ENCODE measurements at places on chromosomes 1 and 21.

DNA sequence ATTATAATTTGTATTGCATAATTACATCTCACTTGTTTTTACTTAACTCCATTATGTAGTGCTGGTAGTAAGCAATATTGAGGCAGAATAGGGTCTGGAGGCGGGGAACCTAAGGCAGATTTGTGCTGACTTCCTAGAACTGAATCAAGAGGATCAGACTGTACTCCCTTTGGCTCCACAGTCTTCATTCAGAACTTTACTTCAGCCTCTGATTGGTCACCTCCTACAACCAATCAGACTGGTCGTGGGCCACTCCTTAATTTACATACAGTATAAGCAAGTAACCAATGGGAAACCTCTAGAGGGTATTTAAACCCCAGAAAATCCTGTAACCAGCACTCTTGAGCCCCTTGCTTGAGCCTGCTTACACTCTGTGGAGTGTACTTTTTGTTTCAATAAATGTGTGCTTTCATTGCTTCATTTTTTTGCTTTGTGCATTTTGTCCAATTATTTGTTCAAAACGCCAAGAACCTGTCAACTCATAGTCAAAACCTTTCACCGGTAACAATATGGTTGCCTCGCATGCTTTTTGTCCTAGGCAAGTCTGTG, 31.6 kb downstream of the ZBTB8OS start:
- no peak for DNase-seq

- DNase-seq: no peak
Observed at GRCh38 chr1:31570228-31570627, 6.1 kb upstream of the TINAGL1 start.

DNA sequence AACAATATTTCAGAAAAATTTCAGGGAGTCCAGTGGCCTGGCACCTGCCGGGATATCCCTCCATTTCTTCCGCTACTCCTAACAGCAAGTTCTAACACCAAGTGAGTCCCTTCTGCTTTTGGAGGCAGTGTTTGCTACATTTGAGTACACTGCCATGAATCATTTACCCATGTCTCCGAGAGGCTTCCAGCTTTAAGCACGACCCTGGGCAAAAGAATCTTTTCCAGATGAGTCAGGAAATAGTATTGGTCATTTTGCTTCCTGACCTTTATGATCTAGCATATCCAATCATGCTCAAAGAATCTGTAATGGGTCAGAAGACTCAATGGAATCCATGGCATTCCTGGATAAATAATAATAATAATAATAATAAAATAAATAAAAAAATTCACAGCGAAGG, 60.7 kb upstream of the FMN2 start:
- DNase-seq: no peak

DNA sequence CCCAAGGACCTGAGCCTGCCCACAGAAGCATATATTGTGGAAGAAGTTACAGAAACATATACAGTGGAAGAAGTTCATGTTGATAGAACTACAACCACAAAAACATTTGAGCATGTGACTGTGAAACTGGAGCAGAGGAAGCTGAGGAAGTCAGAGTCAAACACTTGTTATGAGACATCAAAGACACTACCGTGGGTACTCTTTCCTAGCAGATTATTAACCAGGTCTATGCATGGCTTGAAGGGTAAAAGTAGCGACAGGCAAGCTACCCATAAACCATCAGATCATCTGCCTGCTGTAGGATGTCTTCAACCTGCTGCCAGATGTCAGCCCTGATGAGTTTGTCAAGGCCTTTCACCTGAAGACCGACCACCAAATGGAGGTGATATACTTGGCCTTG, 35.8 kb downstream of the IVNS1ABP start:
- DNase-seq: peak; percentile 59

- no peak for DNase-seq
Observed at GRCh38 chr1:240090957-240091600, 604 bp upstream of the FMN2 start.

GRCh38 chr1:233211106-233211505, 84.4 kb downstream of the PCNX2 start:
- DNase-seq: no peak

DNA sequence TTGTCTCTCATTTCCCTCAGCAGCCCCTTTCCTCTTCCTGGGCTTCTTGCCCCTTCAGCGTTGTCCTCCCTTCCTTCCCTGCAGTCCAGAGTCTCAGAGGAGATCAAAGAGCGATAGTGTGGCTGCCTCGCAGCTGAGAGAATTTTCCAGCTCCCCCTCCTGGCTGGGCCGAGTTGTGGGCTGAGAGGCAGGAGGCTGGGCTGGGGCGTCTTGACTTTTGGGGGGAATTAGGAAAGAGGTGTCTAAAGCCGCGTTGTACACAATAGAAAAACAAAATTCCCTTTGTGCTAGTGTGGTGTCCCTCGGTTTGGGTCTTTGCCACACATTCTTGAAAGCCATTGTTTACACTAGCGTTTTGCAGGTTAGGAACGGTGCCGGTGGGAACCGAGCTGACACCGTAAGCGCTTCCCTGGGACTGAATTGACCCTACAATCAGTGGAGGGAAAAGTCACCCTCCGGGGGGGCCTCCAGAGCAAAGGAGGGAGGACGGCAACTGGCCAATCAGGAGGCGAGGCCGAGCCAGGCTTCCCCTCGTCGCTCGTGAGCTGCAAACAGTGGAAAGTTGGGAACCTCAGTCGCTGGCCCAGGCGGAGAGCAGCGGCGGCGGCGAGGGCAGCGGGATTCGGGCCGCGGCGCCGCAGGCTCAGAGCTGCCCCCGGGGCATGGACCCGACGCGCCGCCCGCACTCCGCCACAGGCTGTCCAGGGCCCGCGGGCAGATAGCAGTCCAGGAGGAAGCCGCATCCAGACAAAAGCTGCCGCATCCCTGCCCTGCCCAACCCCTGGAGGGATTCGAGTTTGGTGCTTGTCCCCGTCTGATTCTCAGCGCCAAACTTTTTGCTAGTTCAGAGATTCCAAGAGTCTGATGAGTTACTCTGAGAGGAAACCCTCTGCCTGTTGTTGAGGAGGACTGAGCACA, at the start of gene HMCN1:
TSS of gene HMCN1 (plus strand) at position 574 of the 918 bp plus-strand sequence. CDS start 389 bp downstream, outside the sequence.
- DNase-seq: peak; percentile 38

- DNase-seq: no peak
Observed at GRCh38 chr1:203128431-203128715, 847 bp downstream of the ADORA1 start.

DNA sequence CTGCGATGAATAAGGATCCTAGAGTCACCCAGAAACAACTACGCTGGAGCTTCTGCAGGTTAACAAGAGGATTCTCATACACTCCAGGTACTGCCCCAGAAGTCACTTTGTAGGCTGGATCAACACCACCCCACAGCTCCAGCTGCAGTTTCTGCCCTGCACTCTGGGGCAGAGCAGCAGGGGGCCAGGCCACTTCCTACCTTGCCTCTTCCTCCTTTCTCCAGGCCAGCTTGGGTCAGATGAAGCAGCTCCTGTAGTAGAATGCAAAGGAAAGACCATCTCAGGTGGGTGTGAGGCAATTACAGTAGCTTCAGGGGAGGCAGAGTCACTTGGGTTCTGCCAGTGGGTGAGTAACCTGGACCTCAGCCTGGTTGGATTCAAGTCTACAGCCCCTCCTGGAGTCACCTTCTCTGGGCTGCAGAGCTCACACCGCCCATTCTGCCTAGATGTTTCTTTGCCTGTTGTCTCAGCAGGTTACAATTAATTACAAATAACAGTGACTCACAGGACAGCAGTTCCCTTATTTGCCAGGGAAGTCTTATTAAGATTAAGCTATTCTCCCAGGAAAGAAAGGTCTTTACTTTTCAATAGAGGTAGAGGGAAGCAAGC, 24.4 kb upstream of the BCAR3 start:
- DNase-seq: no peak

DNA sequence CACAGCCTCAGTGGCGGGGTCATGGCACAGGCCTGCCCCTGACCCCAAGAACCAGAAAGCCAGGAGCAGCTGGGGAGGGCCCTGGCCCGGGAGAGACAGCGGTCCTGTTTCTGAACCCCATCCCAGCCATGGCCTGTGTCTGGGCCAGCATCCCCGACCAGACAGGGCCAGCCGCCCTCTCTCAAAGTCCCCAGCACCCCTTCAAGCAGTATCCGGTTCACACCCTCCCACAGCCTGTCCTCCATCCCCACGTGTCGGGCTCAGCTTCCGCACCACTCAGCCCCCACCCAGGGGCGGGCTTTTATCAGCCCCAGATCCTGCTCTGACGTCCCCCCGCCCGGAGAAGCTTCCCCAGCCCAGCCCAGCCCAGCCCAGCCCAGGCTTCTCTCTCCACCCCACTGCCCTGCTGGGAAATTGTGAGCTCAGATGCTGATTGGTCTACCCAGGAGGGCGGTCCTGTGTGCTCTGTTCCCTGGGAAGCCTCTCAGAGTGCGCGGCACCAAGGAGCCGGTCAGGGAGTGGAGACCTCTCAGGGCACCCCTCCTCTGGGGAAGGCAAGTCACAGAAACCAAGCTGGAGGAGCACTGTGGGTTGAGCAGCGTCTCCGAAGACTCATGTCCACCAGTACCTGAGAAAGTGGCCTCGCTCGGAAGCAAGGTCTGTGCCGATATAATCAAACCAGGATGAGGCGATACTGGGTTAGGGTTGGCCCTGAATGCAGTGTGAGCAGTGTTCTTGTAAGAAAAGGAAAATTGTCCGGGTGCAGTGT, 4.7 kb upstream of the FAAP20 start:
- peak; percentile 88 for DNase-seq

DNA sequence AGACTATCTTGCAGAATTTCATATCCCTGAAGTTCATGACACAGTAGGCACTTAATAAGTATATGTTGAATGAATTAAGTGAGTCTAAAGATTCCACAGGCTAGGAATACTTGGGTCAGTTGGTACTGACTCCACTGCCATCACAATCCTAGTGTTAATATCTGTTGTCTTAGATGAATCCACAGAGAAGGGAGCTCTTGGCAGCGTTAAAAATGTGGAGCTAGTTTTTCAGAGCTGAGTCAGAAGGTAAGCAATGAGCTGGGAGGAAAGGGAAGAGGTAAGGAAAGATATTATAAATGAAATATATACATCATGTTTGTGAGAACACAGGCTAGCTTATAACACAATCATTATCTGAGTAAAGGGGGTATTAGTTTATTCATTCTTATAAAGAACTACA, 21.8 kb upstream of the GORAB start:
- DNase-seq: no peak

- DNase-seq: no peak
Observed at GRCh38 chr1:216186141-216186540, 237.1 kb downstream of the USH2A start.

- DNase-seq: no peak
Observed at GRCh38 chr1:24362982-24363614, 43.9 kb downstream of the GRHL3 start.

- no peak for DNase-seq
Observed at GRCh38 chr1:221530791-221531190, 211.1 kb downstream of the DUSP10 start.

- DNase-seq: no peak
Observed at GRCh38 chr1:34547046-34547674, 207.7 kb upstream of the GJB5 start.

DNA sequence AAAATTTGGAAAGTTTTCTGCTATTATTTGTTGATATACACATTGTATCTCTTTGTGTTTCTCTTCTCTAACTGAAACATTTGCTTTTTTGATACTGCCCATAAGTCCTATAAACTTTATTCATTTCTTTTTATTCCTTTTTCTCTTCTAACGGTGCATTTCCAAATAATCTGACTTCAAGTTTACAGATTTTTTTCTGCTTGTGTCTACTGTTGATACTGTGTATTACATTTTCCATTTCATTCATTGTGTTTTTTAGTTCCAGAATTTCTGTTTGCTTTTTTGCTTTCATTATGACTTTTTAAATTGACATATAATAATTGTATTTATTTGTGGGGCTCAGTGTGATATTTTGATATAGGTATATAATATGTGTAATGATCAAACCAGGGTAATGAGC, 38.3 kb upstream of the PLA2G2A start:
- DNase-seq: no peak

GRCh38 chr1:244727871-244728474, 75.0 kb downstream of the DESI2 start:
- DNase-seq: no peak

- no peak for DNase-seq
Observed at GRCh38 chr21:32728456-32728839, 635 bp upstream of the SYNJ1 start.

- no peak for DNase-seq
Observed at GRCh38 chr1:241611063-241611462, 29.1 kb downstream of the CHML start.

DNA sequence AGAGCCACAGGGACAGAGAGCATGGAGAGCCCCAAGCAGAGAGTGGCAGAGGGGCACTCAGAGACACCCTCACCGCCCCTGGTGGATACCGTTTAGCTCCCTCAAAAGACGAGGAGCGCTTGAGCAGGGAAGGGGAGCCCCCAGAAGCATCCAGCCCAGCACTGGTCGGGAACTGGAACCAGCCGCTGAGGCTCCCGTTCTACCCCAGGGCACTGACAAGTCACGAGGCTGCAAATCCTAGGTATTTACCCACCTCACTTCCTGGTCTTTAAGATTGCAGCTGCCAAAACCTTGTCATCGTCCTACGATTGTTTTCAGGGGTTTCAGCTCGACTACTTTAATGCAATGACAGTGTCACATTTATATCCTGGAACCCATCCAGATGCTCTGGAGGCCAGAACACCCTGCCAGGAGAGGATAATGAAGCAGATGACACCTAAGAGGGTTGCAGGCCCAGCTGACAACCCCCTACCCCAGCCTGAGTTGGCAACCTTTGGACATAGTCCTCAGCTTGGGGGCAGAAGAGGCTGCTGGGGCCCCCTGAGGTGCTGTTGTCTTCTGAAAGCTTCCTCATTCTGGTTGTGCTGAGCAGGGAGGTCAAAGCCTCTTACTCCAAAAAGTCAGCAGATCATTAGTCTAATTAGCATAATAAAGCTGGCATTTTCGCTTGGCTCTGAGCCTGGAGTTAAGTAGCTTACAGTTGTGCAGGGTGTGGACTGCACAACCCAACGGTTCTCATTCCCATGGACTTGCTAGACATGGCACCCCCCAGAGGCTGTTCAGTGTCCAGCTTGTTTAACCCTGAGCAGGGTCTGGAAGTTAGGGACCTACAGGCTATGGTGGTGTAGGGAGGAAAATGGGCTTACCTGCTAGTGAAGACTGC, 20.6 kb upstream of the BACE2 start:
- no peak for DNase-seq

DNA sequence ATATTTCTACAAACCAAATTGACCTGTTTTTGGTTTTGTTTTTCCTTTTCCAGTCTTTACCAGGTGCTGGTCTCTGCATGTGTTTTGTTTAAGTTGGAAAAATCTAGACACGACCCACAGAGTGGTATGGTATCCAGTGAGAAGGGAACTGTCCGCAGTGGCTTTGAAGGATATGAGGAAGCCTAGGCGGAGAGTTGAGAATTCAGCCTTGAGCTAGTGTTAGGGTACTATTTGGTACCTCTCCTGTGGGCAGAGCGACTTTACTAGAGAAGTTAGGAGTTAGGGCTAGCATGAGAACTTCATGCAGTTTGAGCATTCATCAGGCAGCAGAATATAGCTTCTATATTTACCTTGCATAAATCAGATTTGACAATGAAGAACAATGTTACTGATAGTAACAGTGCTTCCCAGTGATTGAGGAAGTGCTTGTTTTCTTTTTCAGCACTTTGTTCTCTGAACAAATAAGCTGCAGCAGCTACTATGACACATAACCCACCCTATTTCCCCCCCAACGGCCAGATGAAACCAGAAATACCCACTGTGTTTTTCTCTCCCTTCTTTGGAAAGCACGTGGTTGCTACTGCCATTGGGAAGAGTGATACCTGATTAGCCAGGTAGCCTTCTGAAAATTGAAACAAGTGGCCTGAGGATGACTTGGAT, 19.0 kb downstream of the MRPS6 start:
- DNase-seq: no peak

- no peak for DNase-seq
Observed at GRCh38 chr1:3116560-3116959, 47.6 kb downstream of the PRDM16 start.

- no peak for DNase-seq
Observed at GRCh38 chr1:155961937-155962336, 16.4 kb downstream of the ARHGEF2 start.

GRCh38 chr1:202605515-202605914, 104.7 kb downstream of the SYT2 start:
- DNase-seq: no peak

All from CD8-positive, alpha-beta memory T cell (primary cell).